ENCODE measurements at places on chromosomes 7 and 10.

DNA sequence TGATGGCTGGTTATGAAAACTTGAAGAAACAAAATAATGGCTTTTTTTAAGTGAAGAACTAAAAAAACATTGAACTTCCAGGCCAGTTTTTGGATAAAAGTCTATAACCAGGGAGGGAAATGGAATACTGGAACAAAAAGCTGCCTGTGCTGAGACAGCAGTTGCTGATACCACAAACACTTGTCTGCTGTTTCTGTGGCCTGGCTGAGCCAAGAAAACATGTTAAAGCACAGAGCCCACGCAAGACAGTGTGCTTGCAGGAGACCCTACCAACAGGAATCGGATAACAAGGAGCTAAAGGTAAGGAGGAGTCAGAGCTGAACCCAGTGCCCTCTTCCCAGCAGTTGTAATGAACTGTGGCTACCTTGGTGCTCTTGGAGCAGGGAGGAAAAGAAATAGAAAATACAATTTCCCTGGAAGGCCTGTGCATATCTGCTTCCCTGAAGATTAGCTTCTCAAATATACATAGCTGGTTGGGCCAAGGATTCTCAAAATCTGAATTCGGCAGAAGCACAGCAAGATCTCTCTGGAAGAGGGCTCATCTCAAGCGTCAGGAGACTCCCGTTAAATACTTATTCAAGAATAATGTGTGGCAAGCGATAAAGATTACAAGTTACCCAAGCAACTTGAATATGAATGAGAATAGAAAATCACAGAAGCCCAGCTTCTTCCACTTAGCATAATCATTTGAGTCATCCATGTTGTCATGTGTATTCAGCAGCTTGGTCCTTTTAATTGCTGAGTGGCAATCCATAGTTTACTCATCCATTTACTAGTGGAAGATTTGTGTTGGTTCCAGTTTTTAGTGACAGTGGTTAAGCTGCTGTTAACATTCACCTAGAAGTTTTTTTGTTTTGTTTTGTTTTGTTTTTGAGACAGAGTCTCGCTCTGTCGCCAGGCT, 87.6 kb downstream of the NOD1 start:
- peak; percentile 13 for DNase-seq

DNA sequence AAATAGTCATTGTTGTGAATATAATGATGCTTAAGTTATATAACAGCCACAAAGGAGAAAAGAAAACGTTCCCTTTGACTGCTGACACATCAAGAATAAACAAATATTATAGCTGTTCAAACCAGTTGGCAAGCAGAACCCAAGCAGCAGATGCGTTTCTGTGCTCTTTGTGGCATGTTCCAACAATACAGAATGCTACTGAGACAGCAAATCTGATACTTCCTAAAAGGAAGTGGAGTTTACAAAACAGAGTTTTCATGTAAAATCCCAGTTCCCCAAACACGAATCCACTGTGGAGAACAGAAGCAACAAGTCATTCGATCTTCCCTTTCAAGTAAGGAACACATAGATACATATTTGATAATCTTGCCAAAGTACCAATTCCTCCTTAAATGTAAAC, 170.9 kb upstream of the ASAH2 start:
- peak; percentile 66 for DNase-seq

DNA sequence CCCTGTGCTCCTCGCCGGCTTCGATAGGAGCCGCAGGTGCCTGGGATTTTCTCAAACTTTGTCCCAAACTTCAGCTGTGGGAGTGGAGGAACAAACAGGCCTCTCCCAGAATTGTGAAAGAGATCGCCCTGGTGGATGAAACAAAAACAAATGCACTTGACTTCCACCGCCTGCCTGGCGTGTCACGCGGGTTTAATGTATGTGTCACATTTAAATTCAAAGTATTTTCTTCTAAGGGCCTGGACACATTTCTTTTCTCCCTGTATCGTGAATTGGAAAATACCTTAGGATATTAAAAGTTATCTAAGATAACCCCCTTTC, 694 bp upstream of the WASL start:
- peak; percentile 89 for DNase-seq

- peak; percentile 22 for DNase-seq
These were observed 722 bp downstream of the DENND10 start for GRCh38 chr10:119104654-119105015.

GRCh38 chr7:138072726-138073125, 3.5 kb upstream of the AKR1D1 start:
- no peak for DNase-seq

- DNase-seq = no peak
These were observed 9.6 kb downstream of the GDF10 start for GRCh38 chr10:47309408-47310089.

GRCh38 chr7:158277219-158278141, 310.1 kb downstream of the PTPRN2 start:
- DNase-seq = no peak

DNA sequence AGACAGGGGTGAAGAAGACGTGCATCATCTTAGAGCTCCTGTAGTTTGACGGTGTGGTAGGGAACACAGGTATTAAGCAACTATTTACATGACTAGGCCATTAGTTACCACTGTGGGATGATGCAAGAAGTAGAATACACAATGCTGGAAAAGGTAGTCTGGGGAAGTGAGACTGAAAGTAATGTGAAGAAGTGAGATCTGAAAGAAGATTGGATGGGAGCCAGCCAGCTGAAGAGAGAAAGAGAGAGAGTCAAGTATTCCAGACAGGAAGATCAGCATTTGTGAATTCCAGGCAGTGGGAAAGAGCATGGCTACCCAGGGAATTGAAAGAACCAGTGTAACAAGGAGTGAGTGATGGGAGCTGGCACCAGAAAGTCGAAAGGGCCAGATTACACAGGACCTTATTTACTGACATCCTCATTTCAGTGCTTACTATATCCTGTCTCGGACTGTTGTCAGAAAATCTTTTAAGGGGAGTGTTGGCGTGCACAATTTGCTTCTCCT, 4.0 kb upstream of the CFAP58 start:
- DNase-seq = peak; percentile 90

GRCh38 chr10:76329891-76330575, 898.6 kb downstream of the LRMDA start:
- peak; percentile 20 for DNase-seq

- no peak for DNase-seq
These were observed 3.4 kb downstream of the EVX1 start for GRCh38 chr7:27245798-27246691.

GRCh38 chr10:76036962-76037361, 605.5 kb downstream of the LRMDA start:
- DNase-seq = no peak

GRCh38 chr7:81525841-81526240, 244.0 kb downstream of the HGF start:
- DNase-seq = no peak

DNA sequence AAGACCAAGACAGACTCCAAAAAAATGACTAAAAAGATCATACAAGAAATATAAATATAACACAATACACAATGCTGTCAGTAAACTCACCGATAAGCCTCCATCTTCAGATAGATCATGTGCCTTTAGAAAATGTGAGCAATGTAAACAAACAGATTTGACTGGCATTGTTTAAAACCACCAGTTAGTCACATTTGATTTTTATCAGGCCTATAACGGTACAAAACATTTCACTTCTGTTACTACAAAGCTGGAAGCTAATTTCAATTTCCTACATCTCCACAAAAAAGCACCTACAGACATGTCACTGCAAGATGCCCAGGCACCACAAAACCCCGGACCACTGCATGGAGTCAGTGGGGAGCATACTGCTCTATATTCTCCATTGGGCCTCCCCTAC, 18.9 kb downstream of the SGMS1 start:
- no peak for DNase-seq

- DNase-seq = no peak
These were observed 22.4 kb downstream of the NACAD start for GRCh38 chr7:45066409-45066808.

- no peak for DNase-seq
These were observed 75.4 kb downstream of the FGFR2 start for GRCh38 chr10:121522831-121523230.

DNA sequence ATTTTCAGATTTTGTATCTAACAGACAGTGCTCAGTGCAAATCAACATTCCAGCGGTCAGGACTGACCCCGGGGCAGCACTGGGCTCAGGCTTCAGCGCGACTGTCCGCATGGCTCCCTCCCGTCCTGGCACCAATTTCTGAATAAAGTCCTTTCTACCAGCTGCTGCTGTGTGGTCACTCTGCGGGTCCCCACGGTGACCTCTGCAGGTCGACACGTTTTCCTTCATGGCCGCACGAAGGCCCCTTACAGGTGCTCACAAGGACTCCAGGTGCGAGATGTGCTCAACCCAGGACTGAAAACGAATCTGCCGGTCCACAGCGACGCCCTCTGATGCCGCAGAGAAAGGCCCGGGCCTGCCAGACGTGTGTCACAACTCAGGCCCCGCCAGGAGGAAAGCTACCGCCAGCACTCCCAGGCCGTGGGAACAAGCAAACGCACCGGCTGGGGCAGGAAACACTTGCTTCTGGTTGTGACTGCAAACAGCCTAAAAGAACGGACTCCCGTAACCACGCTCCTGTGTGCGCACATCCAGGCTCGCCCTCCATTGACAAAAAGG, 3.7 kb upstream of the UTF1 start:
- no peak for DNase-seq

DNA sequence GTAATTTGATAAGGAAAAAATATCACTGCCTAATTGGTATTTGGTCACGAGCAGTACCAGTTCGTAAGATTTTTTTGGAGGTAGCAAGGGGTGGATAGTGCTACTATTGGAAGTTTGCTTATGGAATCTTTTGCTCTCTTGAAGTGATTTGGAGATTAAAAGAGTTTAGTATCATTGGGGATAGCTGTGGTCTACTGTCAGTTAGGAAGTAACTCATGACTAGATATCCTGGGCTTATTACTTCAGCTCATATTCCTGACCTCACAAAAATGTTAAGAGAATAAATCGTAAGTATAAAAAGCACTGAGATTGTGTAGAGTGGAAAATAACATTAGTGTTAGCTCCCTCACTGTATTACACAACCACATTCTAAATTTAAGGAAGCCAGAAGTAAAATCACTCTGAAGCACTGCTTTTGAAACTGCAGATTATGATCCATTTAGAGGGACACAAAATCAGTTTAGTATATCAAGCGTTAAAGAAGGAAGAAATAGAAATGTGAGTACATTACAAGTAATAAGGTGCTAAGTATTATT, 22.6 kb downstream of the SGPL1 start:
- DNase-seq = no peak

GRCh38 chr10:122022276-122022675, 33.3 kb downstream of the TACC2 start:
- DNase-seq = no peak

DNA sequence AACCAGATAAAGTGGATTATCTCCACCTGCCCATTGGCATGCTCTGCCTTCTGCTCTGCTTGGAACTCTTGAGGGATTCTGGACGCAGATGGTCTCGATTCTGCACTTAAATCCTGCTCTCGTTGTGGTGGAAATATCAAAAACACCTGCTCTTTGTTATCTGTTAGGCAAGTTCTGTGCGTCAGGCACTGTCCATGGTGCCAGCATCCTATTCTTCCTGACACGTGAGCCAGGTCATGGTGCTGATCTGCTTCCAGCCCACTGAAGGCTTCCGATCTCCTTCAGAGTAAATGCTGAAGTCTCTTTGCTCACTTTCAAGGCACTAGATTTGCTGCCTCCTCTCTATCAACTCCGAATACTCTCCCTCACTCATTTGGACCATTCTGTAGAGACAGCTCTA, 505.6 kb downstream of the HTR7 start:
- no peak for DNase-seq

GRCh38 chr10:100128951-100129350, 47.3 kb upstream of the CPN1 start:
- DNase-seq = no peak

GRCh38 chr7:155874010-155874409, 61.7 kb upstream of the SHH start:
- DNase-seq = no peak

- no peak for DNase-seq
These were observed 183.8 kb downstream of the PRKCQ start for GRCh38 chr10:6396226-6396625.

GRCh38 chr10:102988404-102989314, 70.6 kb downstream of the CNNM2 start:
- no peak for DNase-seq

- DNase-seq = no peak
These were observed 121.5 kb downstream of the NKX6-2 start for GRCh38 chr10:132664407-132664806.

DNA sequence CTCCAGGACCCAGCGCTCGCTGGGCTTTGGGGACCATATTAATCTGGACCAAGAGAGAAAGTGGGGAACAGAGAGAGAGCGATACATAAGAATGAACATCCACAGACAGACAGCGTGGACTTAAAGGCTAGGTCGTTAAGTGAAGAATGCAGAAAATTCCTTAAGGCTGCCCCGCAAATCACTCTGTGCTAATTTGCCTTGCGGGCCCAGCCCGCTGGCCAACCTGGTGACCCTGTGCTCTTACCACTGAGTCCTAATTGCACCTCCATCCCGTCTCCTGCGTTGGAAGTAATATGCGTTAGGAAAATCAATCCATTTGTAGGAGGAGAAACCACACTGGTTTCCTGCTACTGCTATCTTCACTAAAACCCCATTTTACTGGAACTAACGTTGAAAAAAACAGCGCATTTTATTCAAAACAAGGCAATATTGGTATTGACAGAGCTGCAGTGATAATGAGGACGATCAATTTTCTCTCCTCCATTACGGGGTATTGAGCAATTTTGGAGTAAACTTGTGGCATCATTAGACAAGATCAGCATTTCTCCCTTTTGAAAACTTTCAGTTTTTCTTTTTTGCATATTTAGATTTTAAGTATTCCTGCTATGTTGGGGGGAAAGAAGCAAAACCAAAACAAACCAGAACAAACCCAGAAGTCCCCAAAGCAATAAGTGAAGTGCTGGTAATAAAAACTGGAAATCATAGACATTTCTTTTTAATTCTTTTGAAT, 85.2 kb downstream of the WDFY4 start:
- DNase-seq = no peak

DNA sequence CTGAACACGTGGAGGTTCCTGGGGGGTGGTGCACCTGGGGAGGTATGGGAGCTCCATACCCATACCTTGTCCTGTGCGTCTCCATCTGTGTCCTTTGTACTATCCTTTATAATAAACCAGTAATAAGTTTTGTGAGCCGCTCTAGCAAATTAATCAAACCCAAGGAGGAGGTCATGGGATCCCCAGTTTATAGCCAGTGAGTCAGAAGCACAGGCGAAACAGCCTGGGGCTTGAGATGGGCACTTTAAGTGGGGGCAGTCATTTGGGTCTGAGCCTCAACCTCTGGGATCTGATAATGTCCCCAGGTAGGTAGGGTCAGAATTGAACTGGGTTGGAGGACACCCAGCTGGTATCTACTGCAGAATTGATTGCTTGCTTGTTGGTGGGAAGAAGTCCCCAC, 16.9 kb downstream of the SNX10 start:
- no peak for DNase-seq
